ENCODE measurements at places on chromosomes 7 and 10.

- no peak for DNase-seq
Observed at GRCh38 chr7:27201580-27202017, 1.7 kb upstream of the HOXA13 start.

DNA sequence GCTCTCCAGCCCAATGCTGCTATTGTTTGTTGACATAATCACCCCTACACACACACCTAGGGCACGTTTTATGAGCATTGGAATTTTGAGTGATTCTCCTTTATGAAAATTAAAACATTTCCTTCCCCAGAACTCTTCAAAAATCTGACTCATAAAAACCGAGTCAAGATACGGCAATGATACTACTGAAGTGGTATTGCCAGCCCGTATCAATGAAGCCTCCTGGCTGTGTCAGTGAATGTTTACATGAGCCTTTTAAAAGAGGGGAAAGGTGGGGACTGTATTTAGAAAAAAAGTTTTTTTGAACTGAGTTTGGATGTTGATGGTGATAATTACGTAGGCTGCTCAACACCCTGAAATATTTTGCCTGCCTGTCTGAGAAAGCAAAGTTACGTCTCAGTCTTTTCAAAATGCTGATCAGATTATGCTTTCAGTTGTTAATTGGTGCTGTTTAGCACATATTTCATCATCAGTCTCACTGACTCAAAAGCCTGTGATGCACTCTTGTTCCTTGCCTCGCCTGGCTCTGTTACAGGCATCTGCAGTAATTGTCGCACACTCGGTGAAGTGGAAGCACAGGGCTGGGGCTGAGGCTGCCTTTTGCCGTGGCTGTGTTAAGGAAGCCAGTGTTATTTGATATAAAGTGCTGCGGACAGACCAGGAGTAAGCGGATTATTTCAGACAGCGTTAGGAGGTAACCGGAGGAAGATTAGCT lies 157.4 kb upstream of the TCF7L2 start:
- no peak for DNase-seq

- no peak for DNase-seq
Observed at GRCh38 chr10:85047979-85048378, 719.6 kb downstream of the CCSER2 start.

DNA sequence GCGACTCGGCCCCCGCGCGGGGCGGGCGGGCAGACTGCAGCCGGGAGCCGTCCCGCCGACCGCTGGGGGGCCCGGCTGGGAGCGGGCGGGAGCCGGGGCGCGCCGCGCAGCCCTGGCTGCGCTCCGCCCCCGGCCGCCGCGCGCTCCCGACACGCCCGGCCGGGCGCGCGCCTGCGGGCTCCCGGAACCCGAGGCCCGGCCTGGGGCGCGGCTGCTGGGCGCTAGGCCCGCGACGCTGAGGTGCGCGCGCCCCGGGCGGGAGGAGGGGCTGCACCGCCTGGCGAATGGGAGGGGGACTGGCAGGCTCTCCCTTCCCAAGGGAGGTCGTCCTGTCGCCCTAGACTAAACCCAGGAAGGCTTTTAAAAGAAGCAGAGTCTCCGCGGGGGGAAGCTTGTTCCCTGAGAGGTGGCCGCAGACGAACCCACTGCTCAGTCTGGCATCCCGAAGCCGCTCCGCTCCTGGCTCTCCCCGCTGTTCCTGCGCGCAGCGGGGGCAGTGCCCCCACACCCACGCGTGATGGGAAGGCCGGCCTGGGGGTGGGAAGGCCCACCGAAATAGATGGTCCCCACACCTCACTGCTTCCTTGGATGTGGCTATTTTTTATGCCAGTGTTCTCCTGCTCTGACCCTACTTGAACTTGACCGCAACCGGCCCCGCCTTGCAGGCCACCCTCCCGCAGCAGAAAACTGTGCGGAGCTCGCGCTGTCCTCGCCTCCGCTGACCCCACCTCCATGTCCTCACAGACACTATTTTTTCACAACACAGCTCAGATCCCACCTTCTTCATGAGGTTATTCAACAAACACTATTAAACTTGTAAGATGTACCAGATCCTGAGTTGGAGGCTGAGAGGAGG lies at the start of gene VOPP1:
TSS of gene VOPP1 (minus strand) at position 125 of the 856 bp plus-strand sequence. CDS start 178 bp downstream, outside the sequence.
- DNase-seq = peak; percentile 69

DNA sequence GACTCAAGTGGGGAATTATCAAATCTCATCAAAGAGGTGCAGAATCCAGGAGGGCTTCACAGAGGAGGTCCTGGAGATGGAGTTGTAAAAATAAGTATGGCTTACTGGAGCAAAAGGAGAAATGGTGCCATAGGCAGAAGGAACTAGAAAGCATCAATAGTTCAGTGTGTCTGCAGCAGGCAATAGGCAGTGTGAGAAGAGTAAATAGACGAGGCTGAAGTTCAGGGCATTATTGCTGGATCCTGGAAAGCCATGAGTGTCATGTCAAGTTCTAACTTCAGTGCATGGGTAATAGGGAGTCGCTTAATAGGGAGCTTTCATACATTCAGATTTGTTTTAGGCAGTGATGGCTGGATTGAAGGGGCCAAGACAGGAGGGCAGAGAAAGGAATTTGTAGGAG lies 39.3 kb downstream of the CYP26A1 start:
- DNase-seq = no peak

- peak; percentile 1 for DNase-seq
Observed at GRCh38 chr10:96512524-96513304, 1.0 kb downstream of the TLL2 start.

DNA sequence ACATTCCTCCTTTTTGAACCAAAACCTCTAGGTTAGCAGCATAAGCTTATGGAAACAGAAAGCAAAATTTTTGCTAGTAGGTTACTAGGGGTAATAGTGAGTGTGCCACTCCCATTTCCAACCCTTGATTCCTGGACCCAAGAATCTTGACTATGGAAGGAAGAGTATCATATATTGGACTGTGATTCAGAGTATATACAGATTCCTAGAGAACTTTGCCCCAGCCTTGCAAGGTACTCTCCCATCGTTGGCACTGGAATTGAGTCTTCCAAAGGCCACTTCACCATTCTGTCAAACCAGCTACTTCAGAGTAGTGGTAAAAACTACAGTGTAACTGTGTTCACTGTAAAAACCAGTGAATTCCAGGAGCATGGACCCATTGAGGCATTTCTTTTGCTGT lies 69.4 kb downstream of the LRRC17 start:
- no peak for DNase-seq

DNA sequence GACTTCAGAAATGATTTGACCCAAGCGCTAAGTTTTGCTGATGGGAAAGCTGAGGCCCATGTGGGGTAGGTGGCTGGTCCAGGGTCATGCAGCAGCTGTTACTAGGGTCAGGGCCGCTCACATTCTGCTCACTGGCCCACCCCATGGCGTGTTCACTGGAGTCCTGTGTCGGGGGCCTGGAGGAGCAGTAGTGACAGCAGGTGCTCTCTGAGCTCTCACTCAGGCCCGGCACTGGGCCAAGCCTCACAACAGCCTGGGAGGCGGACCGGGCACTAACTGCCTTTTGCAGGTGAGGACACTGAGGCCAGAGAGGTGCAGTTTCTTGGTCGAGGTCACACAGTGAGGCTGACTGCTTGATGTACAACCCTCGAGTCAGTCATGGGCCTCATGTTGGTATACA lies 82.7 kb downstream of the GLRX3 start:
- DNase-seq = no peak

GRCh38 chr7:151840088-151840910 lies 36.6 kb downstream of the PRKAG2 start:
- no peak for DNase-seq

DNA sequence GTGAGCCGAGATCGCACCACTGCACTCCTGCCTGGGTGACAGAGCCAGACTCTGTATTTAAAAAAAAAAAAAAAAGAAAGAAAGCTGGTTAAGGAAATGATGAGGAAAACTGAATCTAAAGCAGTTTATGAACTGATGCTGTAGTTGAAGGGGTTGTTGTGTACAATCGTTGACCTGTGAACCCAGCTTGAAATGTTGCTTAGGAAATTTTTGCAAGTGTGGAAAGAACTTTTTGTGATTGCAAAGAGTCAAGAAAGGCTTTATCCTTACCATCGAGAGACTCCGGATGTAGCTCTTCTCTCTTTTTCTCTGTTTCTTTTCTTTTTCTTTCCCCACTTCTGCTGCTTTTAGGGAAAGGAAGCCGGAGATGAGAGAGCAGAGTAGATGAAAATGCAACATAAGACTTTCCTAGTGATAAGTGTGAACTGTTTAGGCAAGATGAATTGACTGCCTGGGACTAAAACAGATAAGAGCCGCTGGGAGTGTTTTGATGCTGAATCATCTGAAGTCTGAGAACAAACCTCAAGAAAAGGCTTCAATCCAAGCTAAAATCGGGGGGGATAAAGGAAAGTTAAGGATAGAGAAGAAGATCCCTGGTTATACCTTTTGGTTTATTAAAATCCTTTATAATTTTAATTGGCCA lies 69.0 kb downstream of the TAF3 start:
- no peak for DNase-seq

DNA sequence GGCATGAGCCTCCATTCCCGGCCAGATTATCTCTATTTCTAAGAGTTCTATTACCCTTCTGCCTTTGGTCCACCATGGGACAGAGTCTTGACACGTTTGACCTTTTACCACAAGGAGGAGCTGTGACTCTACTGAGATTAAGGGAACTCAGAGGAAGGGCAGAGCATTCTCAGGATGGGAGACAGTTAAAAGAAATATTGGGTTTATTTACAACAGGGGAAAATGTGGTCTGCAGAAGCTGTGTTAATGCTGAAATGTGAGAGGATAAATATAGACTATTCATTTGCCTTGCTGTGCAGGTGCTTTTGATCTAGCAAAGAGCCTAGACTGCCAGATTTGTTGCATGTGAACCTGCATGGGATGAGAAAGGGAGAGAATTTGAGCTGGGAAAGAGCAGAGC lies 45.8 kb upstream of the PRSS58 start:
- DNase-seq = no peak

GRCh38 chr10:100109670-100110069 lies 28.0 kb upstream of the CPN1 start:
- no peak for DNase-seq

- DNase-seq = no peak
Observed at GRCh38 chr7:44210107-44210506, 9.3 kb downstream of the YKT6 start.

GRCh38 chr10:132707121-132707775 lies 78.7 kb downstream of the NKX6-2 start:
- DNase-seq = no peak

DNA sequence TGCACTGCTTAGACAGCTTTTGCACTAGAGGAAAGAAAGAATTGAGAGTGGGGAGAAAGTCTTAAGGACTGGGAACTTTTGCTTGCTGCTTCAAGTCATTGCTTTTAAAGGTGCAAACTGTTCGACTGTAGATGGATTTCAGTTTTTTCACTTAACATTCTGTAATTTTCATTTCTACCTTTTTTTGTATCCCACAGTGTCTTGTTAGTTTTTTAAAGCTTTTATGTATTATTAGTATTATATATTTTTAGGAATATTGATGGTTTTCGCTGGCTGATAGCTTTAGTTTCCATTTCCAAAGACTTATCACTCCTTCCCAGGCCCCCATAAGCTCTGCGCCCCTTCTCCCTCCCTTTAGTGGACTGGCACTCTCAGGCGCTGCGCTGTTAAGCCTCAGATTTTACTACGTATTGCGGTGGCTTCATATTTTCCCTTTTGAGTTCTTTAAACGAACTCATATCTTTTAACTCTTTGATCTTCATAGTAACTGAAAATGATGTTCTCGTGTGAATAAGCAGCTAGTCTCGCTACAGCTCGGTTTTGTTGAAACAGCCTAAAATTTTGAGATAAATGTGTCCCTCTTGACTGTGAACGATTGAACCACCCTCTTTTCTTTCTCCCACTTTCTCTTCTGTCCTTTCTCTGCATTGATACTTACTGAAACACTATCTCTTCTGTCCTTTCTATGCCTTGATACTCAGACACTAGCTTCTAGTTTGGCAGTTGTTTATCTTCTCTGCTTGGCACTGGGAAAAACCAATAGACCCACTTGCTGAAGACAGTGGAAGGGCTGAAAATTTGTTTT lies 2.5 kb upstream of the ETV1 start:
- no peak for DNase-seq

GRCh38 chr7:149459540-149460452 lies 1.1 kb downstream of the ZNF777 start:
- DNase-seq = no peak

DNA sequence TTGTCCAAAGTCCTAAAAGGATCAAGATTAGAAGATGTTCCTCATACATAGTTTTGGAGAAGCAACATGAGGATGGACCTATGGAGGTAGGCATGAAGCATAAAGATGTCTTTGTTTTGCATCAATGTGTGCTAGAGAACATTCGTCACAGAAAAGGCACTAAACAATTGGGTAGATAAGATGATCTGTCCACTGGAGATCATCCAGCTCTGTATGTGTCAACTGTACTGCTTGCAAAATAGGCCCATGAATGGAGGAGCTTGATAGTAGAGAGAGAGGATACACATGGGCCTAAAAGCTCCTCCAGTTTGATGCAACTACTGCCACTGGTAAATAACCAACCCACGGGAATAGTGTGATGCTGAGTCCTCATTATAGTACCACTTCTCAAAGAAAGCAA lies 286.4 kb upstream of the HGF start:
- no peak for DNase-seq

DNA sequence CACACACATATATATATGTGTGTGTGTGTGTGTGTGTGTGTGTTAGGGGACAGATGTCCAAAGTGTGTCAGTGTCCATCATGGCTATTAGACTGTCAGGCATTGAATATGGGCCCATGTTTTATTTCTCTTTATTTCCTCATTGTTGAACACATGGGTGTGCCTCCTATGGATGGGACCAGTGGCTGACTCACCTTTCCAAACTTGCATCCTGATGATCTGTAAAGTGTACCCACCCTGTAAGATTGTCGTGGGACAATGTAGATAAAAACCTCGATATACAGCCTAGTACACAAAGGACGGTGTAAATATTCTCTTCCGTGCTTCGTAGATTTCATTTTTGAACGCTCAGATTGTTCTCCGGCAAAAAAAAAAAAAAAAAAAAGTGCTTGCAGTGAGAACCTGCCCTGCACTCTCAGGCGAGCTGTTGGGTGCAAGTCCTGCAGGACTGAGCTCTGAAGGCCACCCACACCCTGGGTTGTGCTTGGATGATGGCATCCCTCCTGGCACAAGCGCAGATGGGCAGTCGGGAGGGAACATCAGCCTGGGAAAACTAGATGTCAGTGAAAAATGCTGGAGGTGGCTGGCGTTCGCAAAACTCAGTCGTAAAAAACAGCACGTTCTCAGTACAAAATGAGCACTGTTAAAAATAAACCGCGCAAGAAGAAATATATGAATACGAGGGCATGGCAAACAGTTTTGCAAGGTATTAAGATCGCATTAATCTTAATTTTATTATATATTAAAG lies 166.9 kb downstream of the CUX1 start:
- no peak for DNase-seq

All from naive B cell (primary cell).